RCC 7860 (cell line): ENCODE measurements at places on chromosomes 11 and 22.

GRCh38 chr11:30916764-30917163, 330.6 kb upstream of the MPPED2 start:
- DNase-seq, result no peak

- no peak for DNase-seq
Observed at GRCh38 chr11:103898577-103899336, 137.7 kb upstream of the DDI1 start.

DNA sequence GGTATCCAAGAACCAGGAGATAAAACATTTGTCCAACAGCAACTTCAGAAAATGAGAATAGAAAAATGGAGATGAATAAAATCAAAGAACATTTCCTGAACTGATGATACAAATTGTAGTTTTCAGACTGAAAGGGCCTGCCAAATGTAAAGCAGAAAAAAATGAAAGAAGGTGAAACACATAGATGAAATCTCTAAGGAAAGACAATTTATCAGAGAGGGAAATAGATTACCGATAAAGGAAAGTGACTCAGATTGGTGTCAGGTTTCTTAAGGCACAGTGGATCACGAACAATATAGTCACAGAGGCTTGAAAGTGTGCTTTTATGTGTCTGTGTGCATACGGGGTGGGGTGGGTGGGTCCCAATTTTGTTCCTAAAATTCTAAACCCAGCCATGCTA, 4.1 kb upstream of the STT3A start:
- peak; percentile 5 for DNase-seq

- no peak for DNase-seq
Observed at GRCh38 chr11:117877120-117877784, 794 bp upstream of the FXYD6 start.

DNA sequence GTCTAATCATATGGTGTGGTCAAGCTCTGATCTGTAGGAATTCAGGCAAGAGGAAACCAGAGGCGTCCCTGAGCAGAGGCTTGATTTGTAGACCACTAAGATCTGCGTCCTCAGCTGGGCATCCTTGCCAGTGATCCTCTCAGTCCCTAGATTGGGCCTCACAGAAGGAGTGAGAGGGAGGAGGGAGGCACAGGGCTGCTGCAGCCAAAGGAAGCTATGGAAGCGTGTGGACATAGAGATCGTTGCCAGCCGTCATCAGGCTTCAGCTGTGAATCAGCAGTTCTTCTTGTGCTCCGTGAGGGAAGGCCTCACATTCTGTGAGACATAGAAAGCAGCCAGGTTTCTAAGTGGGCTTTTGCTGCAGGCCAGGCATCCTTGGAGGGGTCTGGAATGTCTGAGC, 254.6 kb upstream of the KIRREL3 start:
- no peak for DNase-seq
